Stimulated activated CD8-positive, alpha-beta memory T cell treated with anti-CD3 and anti-CD28 coated beads, Interleukin-7, amount 100 ng/mL, for 1 hour (primary cell): ENCODE measurements at places on chromosomes 6 and 20.

DNA sequence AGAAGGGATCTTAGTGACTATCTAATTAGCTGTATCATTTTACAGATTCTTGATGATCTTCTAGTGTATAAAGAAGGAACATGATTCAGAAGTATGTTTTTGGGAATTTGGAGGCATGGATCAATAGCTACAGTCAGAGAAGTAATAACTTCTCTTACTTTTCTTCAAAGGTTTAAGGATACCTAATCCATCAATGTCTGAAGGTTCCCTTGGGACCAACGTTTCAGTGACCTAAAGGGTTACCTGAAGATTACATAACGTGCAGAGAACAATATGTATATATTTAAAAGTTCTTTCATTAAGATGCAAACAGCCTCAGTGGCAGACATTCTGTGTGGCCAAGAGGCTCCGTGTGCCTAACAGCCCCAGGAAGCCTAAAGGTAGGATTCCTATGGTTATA, 3.2 kb downstream of the HDAC2 start:
- no peak for DNase-seq

- DNase-seq, result no peak
These were observed 329.1 kb downstream of the TFAP2B start for GRCh38 chr6:51147756-51148155.

DNA sequence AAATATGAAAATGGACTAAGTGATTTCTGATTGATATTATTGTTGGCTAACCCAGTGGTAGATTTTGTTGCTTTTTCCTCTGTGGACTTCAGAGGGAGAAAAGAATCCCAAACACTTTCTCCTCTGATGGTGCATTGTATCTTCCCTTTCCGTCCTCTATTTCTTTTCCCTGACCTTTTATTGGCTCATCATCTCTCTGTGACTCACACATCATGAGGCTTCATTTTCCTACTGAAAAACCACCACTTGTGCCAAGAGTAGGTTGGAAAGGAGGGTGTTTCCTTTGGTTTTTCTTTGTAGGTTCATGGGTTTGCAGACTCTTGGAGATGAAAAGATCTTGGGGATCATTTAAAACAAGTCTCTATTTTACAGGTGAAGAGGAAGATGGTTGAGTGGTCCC, 311.7 kb upstream of the JAG1 start:
- no peak for DNase-seq

GRCh38 chr6:152705327-152705726, 7.6 kb downstream of the MYCT1 start:
- DNase-seq, result no peak

DNA sequence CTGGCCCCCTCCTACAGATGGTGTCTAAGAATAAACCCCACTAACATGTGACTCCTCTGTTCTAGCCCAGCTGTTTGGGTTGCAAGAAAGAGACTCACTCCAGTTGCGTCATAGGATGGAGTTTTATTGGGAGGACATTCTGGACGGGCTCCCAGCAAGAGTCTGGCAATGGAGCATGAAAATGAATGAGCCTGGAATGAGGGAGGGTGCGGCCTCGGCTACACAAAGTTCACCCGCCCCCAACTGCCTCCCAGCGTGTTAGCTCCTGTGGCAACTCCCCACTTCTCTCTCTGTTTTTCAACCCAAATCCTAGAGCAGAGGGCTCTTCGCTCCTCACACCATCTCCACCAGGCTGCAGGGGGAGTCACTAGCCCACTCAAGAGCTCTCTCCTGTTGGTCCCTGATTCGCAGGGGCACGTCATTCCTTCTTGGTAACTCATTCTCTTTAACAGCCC, 5.1 kb upstream of the ADAM33 start:
- no peak for DNase-seq

DNA sequence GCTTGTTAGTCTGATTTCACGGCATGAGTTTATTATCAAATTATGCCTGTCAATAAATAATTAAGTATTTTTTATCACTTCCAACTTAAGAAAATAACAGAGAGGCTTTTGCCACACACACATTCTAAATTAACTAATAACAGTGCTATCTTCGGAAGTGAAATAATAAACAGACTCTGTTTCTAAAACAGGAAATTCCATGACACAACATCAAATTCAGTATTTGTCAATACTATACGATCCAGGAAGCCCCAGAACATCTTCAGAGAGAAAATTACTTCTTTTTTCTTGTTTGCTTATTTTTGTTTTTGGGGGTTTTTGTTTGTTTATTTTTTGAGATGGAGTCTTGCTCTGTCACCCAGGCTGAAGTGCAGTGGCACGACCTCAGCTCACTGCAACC, 150.7 kb upstream of the PRDM1 start:
- DNase-seq, result no peak

DNA sequence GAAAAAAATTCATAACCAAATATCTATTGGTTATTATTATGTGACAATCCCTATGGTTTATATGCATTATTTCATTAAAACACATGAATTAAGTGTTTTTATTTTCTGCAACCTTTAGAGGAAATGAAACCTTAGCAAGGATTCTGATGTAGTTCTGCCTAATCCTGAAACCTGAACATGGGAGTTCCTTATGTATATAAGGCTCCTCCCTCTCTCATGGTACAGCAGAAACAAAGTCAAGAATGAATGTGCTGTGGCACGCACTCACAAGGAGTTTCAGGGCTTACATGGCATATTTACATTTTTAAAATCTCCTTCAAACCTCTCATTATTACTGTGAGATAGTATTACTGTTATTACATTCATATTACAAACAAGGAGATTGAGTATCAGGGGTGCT, 426.4 kb upstream of the CITED2 start:
- DNase-seq, result no peak

GRCh38 chr6:74282143-74282689, 586.2 kb downstream of the CD109 start:
- no peak for DNase-seq

- DNase-seq, result peak; percentile 1
These were observed 102.6 kb downstream of the LAMP5 start for GRCh38 chr20:9616833-9617461.

- no peak for DNase-seq
These were observed 326.4 kb downstream of the LAMA2 start for GRCh38 chr6:129209355-129209754.

GRCh38 chr20:12573442-12573841, 435.3 kb upstream of the SPTLC3 start:
- DNase-seq, result no peak

DNA sequence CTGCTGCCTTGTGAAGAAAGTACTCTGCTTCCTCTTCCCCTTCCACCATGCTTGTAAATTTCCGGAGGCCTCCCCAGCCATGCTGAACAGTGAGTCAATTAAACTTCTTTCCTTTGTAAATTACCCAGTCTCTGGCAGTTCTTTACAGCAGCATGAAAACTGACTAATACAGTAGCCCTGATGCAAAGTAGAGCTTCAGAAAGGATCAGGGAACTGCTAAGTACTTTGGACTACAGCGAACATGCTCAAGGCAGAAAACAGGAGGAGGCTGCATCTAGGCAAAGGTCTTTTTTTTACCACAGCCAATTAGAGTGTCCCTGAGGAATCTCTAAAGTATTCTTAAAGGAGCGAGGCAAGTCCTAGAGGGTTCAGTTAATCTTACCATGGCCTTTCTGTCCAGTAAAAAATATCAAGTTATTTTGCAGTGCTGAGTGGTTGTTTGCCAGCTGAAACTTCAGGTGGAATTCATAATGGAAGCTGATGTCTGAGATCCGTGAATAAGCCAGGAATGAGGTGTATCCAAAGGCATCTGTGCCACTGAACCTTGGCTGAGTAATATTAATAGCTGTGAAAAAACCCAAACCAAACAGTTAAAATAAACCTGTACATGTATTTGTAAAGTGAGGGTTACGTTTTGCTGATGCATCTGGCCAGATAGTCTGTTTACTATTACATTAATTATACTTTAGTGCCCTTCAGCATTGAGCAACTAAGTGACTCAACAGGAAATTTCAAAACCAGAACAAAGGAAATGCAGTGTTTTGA, 170.4 kb downstream of the PHF3 start:
- DNase-seq, result no peak

DNA sequence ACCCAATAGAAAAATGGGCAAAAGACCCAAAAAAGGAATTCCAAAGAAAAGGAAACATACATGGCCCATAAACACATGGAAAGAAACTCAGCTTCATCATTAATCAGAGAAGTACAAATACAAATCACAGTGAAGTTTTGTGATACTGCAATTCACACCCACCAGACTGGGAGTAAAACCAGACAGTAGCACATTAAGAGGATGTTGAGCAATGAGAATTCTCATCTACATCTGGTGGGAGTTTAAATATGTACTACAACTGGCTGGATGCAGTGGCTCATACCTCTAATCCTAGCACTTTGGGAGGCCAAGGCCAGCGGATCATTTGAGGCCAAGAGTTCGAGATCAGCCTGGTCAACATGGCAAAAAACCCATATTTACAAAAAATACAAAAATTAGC, 125.7 kb upstream of the PHACTR1 start:
- DNase-seq, result no peak

DNA sequence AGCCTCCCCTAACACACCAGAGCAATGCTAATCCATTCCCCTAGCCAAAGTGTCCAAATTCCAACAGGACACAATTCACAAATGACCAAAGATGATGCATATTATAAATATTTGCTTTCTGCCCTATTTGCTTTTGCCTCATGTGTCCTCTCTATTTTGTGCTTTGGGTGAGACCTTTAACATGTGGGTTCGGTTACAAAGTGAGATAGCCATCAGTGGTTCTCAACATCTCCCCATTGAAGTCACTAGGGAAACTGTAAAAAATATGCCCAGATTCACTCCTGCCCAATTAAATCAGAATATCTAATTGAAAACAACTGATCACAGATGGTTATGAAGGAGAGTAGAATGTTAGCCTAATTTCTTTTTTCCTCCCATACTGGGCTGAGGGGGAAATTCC, 159.2 kb downstream of the MTFR2 start:
- DNase-seq, result no peak

DNA sequence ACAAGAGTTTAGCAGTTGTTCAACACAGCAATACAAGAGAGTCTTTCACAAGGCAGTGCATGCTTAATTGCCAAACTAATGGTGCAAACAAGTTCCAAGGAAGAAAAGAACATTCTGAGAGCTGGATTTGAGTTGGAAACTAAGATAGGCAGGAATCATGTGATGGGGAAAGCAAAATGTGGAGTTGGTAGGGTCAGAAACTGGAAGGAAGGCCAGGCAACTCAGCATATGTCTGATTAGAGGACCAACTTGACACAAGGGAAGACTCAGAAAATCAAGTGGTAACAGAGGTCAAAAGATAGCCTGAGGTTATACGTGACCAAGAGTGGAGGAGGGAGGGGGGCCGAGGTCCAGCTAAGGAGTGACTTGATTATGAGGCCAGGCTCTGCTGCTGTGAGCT, 117.3 kb downstream of the SMLR1 start:
- no peak for DNase-seq

DNA sequence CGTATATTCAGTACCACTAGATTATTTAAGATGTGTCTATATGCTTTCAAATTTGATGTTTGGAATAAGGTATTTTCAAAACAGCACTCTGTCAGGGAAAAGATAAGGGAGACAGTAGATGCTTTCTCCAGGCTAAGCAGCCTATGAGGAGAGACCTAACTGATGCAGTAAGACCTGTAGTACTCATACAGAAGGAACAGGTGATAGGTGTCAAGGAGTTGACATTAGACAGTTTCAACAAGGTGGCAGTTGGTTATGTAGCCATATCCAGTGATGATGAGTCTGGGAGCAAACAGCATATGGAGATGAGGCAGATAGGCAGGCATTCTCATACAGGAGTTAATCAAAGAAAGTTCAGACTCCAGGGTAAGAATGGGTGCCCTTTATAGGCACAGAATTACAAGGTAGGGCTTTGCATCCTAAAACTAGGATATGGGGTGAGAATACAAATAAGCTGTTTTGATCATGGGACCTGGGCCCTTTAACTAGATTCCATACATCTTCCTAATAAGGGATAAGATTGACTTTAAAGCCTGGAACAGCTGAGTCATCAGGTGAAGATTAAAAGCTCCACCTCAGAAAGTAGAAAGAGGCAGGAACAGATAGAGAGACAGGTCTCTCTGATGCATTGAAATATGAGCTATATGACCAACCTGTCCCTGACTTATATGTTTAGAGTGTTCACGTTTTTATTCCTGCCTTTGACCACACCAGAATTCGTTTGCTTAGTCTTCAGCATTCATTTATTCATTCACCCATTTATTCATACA, 7.9 kb downstream of the RSPH4A start:
- DNase-seq, result no peak

DNA sequence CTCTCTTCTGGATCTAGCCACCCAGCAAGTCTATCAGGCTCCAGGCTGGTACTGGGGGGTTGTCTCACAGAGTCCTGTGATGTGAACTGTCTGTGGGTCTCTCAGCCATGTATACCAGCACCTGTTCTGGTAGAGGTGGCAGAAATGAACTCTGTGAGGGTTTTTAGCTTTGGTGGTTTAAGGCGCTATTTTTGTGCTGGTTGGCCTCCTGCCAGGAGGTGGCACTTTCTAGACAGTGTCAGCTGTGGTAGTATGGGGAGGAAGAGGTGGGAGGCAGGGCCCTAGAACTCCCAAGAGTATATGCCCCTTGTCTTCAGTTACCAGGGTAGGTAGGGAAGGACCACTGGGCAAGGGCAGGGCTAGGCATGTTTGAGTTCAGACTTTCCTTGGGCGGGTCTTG, 75.8 kb downstream of the SNAP91 start:
- DNase-seq, result no peak

GRCh38 chr6:43335469-43335868, 26.8 kb upstream of the CRIP3 start:
- no peak for DNase-seq

DNA sequence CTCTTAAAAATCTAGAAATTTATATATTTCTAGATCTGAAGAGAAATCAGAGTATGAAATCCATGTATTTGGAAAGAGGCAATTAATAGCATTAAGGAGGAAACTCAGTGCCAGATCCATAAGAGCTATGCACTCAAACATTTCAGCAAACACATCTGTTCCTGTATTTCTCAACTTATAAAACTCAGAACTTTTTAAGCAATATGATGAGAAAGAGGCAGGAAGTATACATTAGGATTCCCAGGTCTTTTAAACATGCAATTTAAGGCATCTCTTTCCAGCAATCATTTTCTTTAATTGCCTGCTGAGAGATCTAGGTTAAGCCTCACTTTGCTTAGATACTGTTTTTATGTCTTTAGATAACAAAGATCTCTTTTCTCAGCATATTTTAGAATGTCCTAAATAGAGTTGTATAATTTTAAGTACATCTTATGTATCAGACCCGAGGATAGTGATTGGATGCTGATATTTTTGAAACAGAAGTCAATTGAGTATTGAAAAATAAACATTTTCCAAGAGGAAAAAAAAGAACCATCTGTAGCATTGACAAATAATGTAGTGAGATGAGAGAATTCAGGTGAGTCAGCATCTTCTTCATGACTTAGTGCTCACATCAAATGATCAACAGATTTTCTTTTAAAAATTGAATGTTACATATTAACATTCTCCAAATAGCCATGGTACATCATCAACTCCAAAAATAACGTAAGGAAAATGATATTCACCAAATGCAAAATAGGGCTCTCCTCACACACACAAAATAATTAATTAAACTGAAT, 461.4 kb upstream of the NOX3 start:
- no peak for DNase-seq
